Kidney epithelial cell (primary cell): ENCODE measurements at places on chromosomes 6 and 20. TPM values are rescaled to one million over a fixed set of nuclear protein-coding genes. Genes with fewer than 3 reads are reported as not detected.

DNA sequence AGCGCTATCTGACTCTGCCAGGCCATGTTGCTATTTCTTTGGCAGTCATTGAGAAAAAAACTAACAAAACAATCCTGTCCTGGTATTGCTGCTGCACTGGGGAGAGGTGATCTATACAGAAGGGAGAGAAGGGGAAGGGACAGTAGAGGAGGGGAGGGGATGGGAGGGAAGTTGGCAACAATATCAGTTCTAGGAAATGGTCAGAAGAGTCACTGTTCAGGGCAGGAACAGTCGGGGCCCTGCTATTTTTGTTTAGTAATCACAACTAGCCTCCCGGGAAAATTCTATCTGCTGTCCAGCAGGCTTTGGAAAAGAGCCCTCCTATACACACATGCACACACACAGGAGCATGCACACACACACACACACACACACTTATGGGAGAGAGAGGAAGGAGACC, 142.3 kb upstream of the CARMIL1 start:
- no peak for DNase-seq

GRCh38 chr20:19699180-19699971, 58.7 kb upstream of the RIN2 start:
- peak; percentile 21 for DNase-seq

Gene BAK1
- 21.7 and 23.9 TPM in 2 replicates for total RNA-seq

DNA sequence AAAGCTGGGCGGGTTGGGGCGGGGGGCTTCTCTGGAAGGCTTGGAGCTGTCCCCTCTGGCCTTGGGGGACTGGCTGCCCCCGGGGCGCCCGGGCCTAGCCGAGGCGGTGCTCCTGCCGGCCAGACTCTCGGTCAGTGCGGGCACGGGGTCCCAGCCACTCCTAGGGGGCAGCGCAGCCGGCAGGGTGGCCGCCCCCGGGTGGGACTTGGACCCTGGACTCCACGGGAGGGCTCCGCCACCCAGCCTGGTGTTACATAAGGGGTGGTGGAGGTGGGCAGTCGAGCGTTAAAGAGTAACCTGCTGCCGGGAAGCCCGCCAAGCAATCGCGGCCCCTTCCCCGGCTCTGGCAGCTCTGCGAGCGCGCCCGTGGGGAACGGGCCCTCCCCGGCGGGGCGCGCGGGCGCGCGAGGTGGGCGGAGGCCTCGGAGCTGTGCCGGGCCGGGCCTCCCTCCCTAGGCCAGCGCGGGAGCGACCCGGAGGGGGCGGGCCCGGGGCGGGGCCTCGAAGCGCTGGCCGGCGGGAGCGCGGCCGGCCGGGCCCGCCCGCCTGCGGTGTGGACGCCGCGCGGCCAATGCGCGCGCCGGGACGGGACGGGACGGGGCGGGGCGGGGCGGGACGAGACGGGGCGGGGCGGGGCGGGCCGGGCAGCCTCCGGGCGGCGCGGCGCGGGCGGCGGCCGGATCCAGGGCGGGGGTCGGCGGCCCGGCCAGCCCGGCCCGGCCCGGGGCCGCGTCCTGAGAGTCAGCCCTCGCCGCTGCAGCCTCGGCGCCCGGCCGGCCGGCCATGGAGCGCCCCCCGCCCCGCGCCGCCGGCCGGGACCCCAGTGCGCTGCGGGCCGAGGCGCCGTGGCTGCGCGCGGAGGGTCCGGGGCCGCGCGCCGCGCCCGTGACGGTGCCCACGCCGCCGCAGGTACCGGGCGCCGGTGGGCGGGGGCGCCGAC, at the start of gene SLC2A4RG:
Gene SLC2A4RG (plus strand): TSS at position 647 of the 940 bp plus-strand sequence. CDS start 137 bp downstream, at position 784.
- no peak for DNase-seq

- peak; percentile 51 for DNase-seq
Measured at GRCh38 chr20:49344975-49345374, 67.1 kb upstream of the ZNFX1 start.

Gene RNF144B
- 13.2 and 15.5 TPM in 2 replicates for total RNA-seq

DNA sequence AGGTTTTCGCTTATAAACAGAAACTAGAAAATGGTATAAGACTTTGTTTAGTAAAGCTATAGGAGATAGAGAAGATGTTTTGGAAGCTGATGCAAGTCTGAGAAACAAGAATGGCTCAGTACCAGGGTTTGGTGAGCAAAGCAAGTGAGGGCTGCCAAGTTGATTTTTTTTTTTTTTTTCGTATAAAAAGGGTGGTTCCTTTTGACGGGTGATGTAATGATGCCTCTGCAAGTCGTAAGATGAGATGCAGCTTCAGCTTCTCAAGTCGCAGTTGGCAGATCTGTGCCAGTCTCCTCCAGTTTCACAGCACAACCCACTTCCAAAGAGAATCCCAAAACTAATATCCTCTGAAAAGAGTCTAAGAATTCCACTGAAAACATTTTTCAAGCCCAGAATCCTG, 252.8 kb upstream of the CDH4 start:
- no peak for DNase-seq

Gene KIAA0408
- 3.6 and 13.5 TPM in 2 replicates for total RNA-seq
